ENCODE measurements at places on chromosomes 4 and X. TPM values are rescaled to one million over a fixed set of nuclear protein-coding genes. Genes with fewer than 3 reads are reported as not detected.

- no peaks in the 10 kb centered on the region for H3K4me1 ChIP-seq
- H3K4me3 ChIP-seq = no peak overlapping the region
- H3K27me3 ChIP-seq = no peaks in the 10 kb centered on the region
- no peak for DNase-seq
- no peaks in the 10 kb centered on the region for H3K36me3 ChIP-seq
- no peak overlapping the region for H3K27ac ChIP-seq
These were observed 312.2 kb downstream of the GALNTL6 start for GRCh38 chr4:172125443-172125842.

DNA sequence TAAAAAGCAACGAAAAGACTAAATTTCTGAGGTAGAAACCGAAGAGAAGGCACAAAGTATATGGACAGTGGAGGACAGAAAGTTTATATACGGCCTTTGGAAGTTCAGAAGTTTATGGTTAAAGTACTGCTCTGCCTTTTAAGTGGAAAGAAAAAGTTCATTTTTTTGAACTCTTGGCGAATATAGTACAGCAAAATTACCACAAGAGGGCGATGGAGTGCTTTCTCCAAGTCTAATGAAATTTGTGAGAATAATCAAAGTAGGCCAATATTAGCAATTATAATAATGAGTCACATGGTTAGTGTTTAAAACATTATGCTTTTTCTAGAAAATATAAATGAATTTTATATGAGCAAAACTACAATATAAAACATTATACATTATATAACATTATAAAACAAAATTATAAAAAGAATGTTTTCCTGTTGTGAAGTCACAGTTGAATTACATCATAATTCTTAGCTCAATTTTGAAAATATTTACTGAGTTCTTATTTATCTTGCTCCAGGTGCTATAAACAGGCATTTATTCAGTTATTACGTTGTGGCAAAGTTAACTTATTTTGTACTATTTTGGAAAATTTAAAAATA, 136.2 kb upstream of the BMPR1B start:
- peaks cover 13% of the 10 kb centered on the region for H3K36me3 ChIP-seq
- no peak overlapping the region for H3K4me3 ChIP-seq
- H3K4me1 ChIP-seq = no peaks in the 10 kb centered on the region
- no peak for DNase-seq
- no peak overlapping the region for H3K27ac ChIP-seq

DNA sequence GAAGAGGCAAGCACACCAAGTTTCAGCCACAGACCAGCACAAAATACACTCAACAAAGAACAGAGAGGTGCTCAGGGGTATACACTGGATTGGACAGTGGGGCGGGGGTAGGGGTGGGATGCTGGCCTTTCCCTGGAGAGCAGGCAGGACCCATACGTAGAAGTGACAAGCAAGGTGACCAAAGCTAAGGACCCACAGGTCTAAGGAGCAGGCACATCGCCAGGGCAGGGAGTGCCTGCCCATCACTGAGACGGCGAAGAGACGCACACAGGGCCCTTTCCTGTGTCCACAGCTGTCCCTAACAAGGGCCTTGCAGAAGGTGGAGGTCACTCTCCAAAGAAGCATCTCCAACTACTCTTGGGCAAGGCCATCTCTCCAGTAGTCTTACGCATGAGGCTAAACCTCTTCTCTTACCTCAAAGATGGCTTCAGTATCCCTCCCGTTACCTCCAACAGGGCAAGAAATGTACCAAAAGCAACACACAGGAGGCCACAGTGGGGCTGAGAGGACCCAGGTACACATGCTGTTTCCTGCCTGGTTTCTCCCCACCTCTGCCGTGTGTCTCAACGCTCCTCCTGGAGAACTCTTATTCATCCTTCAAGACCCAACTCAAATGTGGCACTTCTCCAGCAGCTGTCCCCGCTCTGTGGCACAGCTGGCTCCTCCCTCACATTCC, 6.5 kb downstream of the WDR1 start:
- DNase-seq = no peak
- peaks cover 52% of the 10 kb centered on the region for H3K4me1 ChIP-seq
- peak overlapping the region; percentile 84 for H3K27ac ChIP-seq

GRCh38 chrX:118189628-118190027, 73.0 kb upstream of the KLHL13 start:
- no peak for DNase-seq
- H3K4me3 ChIP-seq = no peak overlapping the region
- H3K36me3 ChIP-seq = no peaks in the 10 kb centered on the region
- H3K4me1 ChIP-seq = no peaks in the 10 kb centered on the region
- no peaks in the 10 kb centered on the region for H3K27me3 ChIP-seq

GRCh38 chrX:96126182-96126581, 558.5 kb upstream of the DIAPH2 start:
- H3K4me3 ChIP-seq = no peak overlapping the region
- no peak for DNase-seq
- H3K27me3 ChIP-seq = no peaks in the 10 kb centered on the region
- no peak overlapping the region for H3K27ac ChIP-seq
- no peaks in the 10 kb centered on the region for H3K36me3 ChIP-seq

DNA sequence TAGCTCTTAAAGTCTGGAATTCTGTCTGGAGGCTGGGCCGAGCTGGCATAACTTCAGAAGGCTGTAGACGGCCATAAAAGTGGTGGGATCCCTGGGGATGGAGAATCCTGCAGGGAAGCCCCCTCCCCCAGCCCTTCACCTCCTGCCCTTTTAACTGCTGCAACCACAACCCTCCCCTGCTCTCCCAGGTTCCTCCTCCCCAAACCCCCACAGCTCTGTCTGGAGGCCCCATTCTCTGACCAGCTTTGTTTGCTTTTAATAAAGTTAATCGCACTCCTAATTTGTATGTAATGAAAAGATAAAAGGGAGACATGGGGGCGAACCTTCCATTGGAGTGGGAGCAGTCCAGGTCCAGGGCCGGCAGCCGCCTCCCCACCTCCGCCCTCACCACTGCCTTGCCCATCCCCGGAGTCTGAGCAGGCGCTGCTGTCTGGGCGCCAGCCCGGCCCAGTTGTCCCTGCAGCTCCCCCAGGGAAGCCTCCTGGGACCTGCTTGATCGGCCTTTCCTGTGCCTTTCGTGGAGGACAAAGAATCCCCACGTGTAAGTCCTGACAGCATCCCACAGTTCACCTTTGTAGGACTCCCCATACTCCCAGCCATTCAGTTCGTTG, 84.3 kb downstream of the PJA1 start:
- H3K36me3 ChIP-seq = no peaks in the 10 kb centered on the region
- no peak overlapping the region for H3K4me3 ChIP-seq
- DNase-seq = no peak
- H3K27me3 ChIP-seq = no peaks in the 10 kb centered on the region
- H3K27ac ChIP-seq = no peak overlapping the region

DNA sequence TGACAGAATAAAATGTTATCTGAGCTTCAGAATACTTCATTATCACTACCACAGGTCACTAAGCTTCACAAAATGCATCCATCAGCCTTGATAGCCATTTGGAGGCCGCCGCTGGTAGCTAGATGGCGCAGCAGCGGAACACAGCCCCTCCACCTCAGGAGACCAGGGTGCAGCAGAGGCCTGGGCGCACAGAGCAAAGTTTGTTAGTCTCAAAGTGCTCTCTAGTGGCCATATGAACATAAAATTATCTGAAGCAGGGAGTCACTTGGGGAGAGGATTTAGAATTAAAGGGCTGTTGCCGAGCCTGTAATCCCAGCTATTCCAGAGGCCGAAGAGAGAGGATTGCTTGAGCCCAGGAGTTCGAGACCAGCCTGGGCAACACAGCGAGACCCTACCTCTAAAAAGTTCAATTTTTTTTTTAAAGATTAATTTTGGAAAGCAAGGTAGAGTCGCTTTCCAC, 8.1 kb upstream of the DCTD start:
- H3K27ac ChIP-seq = no peak overlapping the region
- no peak overlapping the region for H3K4me3 ChIP-seq
- peaks cover 17% of the 10 kb centered on the region for H3K27me3 ChIP-seq
- DNase-seq = no peak
- peaks cover 7% of the 10 kb centered on the region for H3K4me1 ChIP-seq

DNA sequence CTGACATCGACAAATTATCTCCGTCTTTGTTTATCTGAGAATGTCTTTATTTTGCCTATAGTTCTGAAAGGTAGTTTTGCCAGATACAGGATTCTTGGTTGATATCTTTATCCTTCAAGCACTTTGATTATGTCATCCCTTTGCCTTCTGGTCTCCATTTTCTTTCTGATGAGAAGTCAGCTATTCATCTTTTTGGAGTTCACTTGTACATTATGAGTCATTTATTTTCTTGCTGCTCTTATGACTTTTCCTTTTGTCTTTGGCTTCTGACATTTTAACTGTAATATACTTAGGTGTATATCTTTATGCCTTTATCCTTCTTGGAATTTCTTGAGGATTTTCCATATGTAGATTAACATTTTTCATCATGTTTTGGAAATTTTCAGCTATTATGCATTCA, 51.4 kb downstream of the SHROOM4 start:
- H3K27me3 ChIP-seq = no peaks in the 10 kb centered on the region
- H3K4me1 ChIP-seq = no peaks in the 10 kb centered on the region
- no peak for DNase-seq
- no peak overlapping the region for H3K27ac ChIP-seq

- no peaks in the 10 kb centered on the region for H3K36me3 ChIP-seq
- H3K27me3 ChIP-seq = peaks cover 6% of the 10 kb centered on the region
- no peak overlapping the region for H3K4me3 ChIP-seq
- no peak overlapping the region for H3K27ac ChIP-seq
- peaks cover 4% of the 10 kb centered on the region for H3K4me1 ChIP-seq
- DNase-seq = no peak
These were observed 315.2 kb upstream of the SLIT2 start for GRCh38 chr4:19936476-19936875.

DNA sequence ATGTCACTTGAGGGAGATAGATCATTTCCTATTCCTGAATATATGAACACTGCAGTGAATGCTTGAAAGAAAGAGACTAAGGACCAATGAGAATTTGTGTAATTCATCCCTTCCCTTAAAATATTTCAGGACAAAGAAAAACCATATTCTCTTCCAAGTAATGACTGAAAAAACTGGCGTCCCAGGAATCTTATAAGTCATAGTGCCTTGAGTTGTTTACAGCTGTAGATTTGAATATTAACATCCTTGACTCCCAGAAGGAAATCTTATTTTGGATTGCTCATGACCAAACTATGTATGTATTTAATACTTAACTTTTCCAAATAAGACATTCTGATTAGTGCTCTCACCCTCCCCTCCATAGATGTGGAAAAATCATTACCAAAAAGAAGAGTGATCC, 55.5 kb downstream of the CLDN22 start:
- no peaks in the 10 kb centered on the region for H3K27me3 ChIP-seq
- no peak for DNase-seq
- no peak overlapping the region for H3K27ac ChIP-seq
- no peak overlapping the region for H3K4me3 ChIP-seq
- peaks cover 24% of the 10 kb centered on the region for H3K4me1 ChIP-seq

GRCh38 chr4:125765941-125766340, 451.2 kb downstream of the FAT4 start:
- peaks cover 32% of the 10 kb centered on the region for H3K27me3 ChIP-seq
- H3K36me3 ChIP-seq = no peaks in the 10 kb centered on the region
- no peak overlapping the region for H3K4me3 ChIP-seq
- H3K4me1 ChIP-seq = no peaks in the 10 kb centered on the region
- no peak for DNase-seq

DNA sequence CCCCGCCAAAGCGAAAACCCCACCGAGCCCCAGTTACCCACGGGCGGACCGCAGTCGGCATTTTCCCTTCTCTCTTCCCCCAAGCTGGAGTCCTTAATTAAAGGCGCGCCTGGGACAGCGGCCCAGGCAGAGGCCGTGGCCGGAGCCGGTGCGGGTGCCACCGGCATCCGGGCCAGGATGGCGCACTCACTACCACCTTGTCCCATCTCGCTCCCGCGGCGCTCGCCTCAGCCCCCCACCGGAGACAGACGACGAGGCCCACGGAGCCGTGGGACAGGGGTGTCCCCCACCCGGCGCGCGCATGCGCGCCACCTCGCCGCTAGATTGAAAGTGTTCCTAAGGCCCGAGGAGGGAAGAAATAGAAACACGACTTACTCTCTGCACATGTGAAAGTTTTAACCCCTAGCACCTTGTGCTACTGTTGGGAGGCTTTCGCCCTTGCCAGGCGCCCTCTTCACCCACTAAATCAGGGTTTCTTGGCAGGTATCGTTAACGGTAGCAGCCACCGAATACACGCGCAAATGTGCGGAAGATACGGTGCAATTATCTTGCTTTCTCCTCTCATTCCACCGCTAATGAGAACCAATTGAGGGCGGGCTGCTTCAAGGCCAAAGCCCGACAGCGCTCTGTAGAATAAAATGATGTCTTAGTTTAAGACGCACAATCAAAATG, 64.3 kb upstream of the CCDC160 start:
- peaks cover 36% of the 10 kb centered on the region for H3K4me1 ChIP-seq
- H3K27me3 ChIP-seq = peaks cover 30% of the 10 kb centered on the region
- H3K36me3 ChIP-seq = peaks cover 10% of the 10 kb centered on the region
- H3K4me3 ChIP-seq = peak overlapping the region; percentile 93

GRCh38 chr4:25938366-25938765, 24.3 kb downstream of the SMIM20 start:
- DNase-seq = no peak
- H3K27me3 ChIP-seq = no peaks in the 10 kb centered on the region
- H3K4me3 ChIP-seq = no peak overlapping the region
- H3K36me3 ChIP-seq = no peaks in the 10 kb centered on the region

- no peak for DNase-seq
- H3K4me3 ChIP-seq = no peak overlapping the region
- peaks cover 36% of the 10 kb centered on the region for H3K36me3 ChIP-seq
- peaks cover 56% of the 10 kb centered on the region for H3K4me1 ChIP-seq
- H3K27me3 ChIP-seq = no peaks in the 10 kb centered on the region
These were observed 7.0 kb downstream of the PKD2 start for GRCh38 chr4:88014386-88014905.

DNA sequence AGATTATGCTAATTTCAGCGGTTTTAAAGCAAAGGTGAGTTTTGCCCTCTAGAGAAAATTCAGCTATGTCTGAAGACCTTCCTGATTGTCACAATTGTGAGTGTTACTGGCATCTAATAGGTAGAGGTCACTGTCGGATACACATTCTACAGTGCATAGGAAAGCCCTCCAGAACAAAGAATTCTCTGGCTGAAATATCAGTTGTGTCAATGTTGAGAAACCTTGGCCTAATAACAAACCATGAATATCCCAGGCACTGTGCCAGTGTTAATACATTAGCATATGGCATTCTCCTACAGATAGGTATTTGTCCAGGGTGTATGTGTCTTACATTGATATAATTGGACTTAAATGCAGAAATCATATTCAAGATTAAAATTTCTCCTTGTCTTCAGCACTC, 294.3 kb downstream of the FSTL5 start:
- DNase-seq = no peak
- H3K27ac ChIP-seq = no peak overlapping the region
- no peaks in the 10 kb centered on the region for H3K27me3 ChIP-seq

Gene LINC00632
- total RNA-seq = 107 TPM

Gene NUDT10
- 10.4 TPM for total RNA-seq

Gene GPR82
- not detected for total RNA-seq

Gene SPANXA1
- not detected for total RNA-seq

Gene HAND2
- 8.3 TPM for total RNA-seq

Gene ASB11
- not detected for total RNA-seq

Gene RTL3
- total RNA-seq = not detected

Gene RIBC1
- total RNA-seq = 2.7 TPM

Gene CCNA2
- total RNA-seq = 22.6 TPM

Gene KLHL4
- 4.5 TPM for total RNA-seq

Gene KCNIP4
- total RNA-seq = 6.2 TPM
